Retinal pigment epithelial cell (primary cell): ENCODE measurements at places on chromosomes 5 and 9.
A peak's percentile ranks its signal among the peaks of the same experiment; 100 is the strongest.

DNA sequence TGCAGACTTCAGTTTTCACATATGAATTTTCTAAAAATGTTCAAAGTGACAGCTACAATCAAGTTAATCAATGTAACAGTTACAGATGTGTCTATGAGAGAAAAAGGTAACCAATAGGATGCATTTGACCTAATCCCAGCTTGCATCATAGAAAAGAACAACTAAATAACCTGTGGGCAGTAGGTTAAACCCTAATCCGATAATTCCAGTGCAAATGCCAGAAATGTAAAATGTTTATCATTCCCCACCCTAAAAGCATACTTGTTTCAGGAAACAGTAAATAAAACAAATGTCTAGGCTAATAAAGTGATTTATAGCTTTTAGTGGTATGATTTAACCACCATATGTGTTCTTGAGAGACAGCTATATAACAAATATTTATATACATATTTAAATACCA is 592.6 kb downstream of the PRELID2 start:
- no peak for DNase-seq

GRCh38 chr9:7536310-7536939 is 263.2 kb downstream of the DMAC1 start:
- no peak for DNase-seq

- no peak for DNase-seq
Measured at GRCh38 chr5:76547242-76547890, 75.8 kb downstream of the F2RL2 start.

GRCh38 chr5:12330381-12330780 is 426.1 kb upstream of the CTNND2 start:
- no peak for DNase-seq

DNA sequence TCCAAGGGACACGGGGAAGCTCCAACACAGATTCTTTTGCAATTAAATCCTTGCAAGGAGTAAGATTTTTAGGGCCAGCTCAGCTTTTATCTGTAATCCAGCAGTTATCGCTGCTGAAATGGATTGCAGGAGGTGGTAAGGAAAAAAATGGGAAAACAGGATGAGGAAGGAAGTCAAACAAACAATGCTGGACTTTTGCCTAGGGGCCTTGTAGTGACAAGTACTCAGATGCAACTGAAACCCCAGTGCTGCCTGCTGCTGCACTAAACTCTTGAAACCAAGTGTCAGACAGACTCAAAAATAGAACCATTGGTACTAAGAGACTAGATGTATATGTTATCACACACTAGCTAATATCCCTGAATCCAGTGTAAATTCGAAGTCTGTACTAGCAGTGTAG is 309.2 kb downstream of the CTNND2 start:
- DNase-seq = no peak

DNA sequence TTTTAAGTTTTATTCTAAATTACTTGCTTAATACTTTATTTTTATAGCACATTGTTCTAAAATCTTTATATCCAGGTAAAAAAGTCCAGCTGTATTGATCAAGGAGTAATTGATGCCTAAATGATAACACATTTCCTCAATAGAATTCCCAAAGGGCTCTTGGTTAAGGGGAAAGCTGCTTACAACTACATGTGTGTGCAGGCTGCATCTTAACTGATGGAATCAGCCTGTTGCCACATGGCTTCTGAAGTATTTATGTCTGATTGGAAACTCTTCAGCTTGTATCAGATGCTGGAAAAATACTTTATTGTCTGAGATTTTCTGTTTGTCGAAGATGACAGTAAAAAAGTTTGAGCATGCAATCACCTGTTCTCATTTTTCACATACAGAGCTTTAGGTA is 182.6 kb downstream of the FBXL7 start:
- DNase-seq = no peak

DNA sequence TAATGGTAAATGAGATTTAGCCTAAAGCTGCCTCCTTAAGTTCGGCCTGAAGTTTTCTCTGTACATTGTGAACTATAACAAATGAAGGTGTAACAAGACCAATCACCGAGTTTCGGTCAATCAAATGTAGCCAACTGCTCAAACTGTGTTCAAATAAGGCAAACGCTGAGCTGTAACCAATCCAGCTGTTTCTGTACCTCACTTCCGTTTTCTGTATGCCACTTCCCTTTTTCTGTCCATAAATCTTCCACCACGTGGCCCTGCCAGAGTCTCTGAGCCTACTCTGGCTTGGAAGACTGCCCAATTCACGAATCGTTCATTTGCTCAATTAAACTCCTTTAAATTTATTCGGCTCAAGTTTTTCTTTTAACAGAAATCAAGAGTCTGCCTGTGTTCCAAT is 193.5 kb upstream of the KLF9 start:
- no peak for DNase-seq

DNA sequence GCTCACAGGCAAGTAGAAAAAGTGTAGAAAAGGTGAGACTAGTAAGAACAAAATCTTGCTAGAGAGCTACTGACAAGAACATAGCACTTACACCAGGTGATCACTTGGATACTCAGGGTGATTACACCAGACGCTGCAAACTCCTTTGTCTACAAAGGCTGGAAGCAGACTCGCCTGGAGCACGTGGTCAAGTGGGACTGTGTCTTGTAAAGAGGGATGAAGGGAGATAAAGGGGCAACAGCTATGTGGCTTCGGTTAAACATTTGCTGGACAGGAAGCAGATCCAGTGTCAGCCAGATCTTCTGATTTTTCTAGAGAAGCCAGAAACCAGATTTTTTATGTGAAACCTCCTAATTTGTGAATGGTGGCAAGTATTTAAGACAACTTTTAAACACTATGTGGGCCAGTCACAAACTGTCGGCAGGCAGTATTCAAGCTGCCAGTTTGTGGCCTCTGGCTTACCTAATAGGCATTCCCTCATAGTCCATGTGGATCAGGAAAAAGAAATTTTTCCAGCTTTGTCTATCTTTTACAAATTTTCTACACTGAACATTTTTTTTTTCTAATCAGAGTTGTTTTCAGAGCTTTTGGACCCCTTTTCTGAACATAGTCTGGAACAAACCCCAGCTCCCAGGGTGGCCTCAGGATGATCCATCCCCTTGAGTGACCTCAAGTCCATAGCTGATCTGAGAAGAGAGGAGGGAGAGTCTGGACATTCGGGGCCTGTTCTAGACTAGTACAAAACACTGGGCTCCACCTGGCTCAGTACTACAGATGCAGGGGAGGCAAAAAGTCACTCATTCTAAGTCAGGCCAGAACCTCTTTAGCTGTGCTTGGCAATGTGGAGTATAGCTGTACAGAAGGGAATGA is 262.9 kb downstream of the ARRDC3 start:
- DNase-seq = no peak

DNA sequence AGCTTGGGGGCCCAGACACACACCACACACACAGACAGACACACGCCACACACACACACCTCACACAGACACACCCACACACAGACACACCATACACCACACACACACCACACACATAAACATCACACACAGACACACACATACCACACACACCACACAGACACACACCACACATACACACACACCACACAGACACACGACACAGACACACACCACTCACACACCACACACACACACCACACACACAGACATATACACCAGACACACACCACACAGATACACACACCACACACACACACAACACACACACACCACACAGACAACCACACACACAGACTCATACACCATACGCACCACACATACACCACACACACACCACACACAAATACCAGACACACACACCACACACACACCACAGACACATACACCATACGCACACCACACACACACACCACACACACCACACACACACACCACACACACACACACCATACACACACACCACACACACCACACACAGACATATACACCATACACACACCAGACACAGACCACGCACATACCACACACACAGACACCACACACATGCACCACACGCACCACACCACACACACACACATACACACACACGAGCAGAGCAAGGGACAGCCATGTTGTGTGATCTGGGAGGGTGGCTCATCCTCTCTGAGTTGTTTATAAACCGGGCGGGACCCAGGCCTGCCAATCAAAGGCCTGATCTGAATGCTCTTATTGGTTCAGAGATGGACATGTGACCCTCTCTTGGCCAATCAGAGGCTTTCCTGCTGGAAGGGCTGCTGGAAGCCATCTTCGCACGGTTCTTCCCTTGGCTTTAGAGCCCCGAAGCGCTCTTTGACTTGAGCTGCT is 148.3 kb downstream of the GAPVD1 start:
- no peak for DNase-seq

- DNase-seq = no peak
Measured at GRCh38 chr9:104850786-104851545, 77.0 kb downstream of the ABCA1 start.

DNA sequence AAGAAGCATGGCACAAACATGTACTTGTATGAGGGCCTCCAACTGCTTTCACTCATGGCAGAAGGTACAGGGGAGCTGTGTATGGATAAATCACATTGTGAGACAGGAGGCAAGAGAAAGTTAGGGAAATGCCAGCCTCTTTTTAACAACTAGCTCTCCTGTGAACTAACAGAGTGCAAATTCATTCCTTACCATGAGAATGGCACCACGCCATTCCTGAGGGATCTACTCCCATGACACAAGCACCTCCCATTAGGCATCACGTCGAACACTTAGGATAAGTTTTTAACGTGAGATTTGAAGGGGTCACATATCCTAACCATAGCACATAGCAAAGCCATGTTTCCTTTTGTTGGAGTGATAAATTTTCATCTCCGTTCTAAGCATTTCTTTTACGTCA is 747.2 kb upstream of the CHD1 start:
- no peak for DNase-seq

GRCh38 chr5:14821100-14821845 is 50.3 kb downstream of the ANKH start:
- no peak for DNase-seq

- no peak for DNase-seq
Measured at GRCh38 chr9:34190996-34191892, 12.4 kb downstream of the UBAP1 start.

- no peak for DNase-seq
Measured at GRCh38 chr5:83072966-83073365, 4.2 kb downstream of the TMEM167A start.

- DNase-seq = no peak
Measured at GRCh38 chr5:53191548-53192165, 82.1 kb upstream of the MOCS2 start.

DNA sequence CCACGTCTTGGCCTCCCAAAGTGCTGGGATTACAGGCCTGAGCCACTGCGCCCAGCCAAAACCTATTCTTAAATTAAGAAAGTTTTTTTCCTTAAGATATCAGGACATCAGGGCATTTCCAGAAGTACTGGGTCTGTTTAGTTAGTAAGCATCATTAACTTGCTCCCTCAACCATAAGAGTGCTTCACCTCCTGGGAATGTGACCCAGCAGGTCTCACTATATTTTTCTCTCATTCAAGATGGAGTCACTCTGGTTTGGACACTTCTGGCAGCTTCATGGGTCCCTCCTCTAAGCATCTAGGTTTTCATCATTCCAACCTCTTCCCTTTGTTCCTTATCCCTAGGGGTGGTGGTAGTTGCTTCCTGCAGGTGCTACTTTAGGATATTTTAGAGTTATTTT is 10.3 kb upstream of the BRD3OS start:
- DNase-seq = no peak

- no peak for DNase-seq
Measured at GRCh38 chr5:175671013-175671412, 13.1 kb downstream of the HRH2 start.

DNA sequence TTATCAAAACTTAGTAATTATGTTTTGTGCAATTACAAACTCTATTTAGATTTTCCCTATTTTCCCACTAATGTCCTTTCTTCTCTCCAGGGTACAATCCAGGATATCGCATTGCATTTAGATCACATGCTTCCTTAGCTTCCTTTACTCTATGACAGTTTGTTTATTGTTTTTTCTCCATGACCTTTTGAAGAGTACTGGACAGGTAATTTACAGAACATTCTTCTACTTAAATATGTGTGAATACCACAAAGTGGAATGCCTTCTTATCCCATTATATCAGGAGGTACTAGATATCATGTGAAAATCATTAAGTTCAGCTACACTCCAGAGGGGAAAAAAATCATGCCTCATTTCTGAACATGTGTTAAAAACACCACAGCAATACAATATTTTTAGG is 776.6 kb upstream of the CDH9 start:
- peak; percentile 62 for DNase-seq

DNA sequence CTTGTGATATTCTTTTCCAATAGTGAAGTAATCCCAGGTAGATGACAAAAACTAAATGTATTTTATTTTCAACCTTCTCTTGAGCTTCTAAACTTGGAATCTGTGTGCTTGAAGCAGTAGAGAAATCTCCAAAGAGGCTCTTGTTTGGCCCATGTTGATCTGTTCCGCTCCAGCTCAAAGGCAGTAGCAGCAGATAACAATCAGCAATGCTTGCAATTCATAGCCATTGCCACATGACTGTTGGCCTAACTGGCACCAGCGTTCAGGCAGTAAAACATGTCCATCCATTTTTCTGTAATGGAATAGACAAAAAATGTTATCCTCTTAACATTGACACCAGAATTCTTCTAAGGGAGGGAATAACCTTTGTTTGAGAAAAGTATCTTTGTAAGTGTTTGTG is 270.7 kb upstream of the MSX2 start:
- DNase-seq = no peak

DNA sequence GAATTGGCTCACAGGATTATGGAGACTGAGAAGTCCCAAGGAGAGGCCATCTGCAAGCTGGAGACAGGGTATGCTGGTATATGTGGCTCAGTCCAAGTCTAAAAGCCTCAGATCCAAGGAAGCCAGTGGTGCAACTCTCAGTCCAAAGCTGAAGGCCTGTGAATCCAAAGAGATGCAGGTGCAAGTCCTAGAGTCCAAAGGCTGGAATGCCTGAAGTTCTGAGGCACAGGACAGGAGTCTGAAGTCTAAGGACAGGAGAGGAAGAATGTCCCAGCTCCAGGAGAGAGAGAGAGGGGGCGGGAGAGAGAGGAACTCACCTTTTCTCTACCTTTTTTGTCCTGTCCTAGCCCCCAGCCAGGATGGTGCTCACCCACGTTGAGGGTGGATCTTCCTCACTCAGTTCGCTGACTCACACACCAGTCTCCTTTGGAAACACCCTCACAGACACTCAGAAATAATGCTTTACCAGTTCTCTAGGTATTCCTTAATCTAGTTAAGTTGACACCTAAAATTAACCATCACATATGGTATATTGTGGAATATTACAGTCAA is 49.6 kb downstream of the KCNN2 start:
- DNase-seq = no peak
